ENCODE measurements at places on chromosomes 13 and 19.

GRCh38 chr19:56829596-56829995 is 10.9 kb downstream of the PEG3 start:
- H3K4me1 ChIP-seq: peaks cover 13% of the 10 kb centered on the region
- H3K27me3 ChIP-seq: no peaks in the 10 kb centered on the region
- no peaks in the 10 kb centered on the region for H3K36me3 ChIP-seq
- H3K27ac ChIP-seq: no peak overlapping the region
- DNase-seq: no peak
- H3K4me3 ChIP-seq: no peak overlapping the region

GRCh38 chr19:49073514-49074378 is 1.2 kb upstream of the KCNA7 start:
- no peak for DNase-seq
- H3K4me3 ChIP-seq: no peak overlapping the region
- H3K4me1 ChIP-seq: peaks cover 4% of the 10 kb centered on the region
- no peak overlapping the region for H3K27ac ChIP-seq

- peak overlapping the region; percentile 71 for H3K27ac ChIP-seq
- peaks cover 3% of the 10 kb centered on the region for H3K36me3 ChIP-seq
- H3K27me3 ChIP-seq: no peaks in the 10 kb centered on the region
- no peak for DNase-seq
- no peak overlapping the region for H3K4me3 ChIP-seq
Measured at GRCh38 chr13:110528371-110528770, 33.2 kb downstream of the RAB20 start.

DNA sequence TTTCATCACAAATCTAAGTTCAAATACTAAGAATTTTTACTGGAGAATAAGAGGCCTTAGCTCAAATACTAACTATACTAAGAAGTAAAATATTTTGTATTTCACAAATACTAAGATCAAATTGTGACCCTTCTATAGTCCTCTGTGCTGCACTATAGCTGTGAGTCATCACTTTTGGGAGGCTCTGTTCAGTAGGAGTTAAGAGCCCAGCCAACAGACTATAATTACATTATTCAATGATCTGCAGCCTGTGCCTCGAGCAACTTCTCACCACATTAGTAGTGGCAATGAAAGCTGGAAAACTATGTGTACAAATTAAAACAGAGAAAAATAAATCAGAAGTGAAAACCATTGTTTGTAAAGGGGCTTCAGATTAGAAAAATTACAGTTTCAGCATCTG is 147.3 kb upstream of the GPC6 start:
- no peaks in the 10 kb centered on the region for H3K27me3 ChIP-seq
- H3K4me1 ChIP-seq: no peaks in the 10 kb centered on the region
- H3K27ac ChIP-seq: no peak overlapping the region

DNA sequence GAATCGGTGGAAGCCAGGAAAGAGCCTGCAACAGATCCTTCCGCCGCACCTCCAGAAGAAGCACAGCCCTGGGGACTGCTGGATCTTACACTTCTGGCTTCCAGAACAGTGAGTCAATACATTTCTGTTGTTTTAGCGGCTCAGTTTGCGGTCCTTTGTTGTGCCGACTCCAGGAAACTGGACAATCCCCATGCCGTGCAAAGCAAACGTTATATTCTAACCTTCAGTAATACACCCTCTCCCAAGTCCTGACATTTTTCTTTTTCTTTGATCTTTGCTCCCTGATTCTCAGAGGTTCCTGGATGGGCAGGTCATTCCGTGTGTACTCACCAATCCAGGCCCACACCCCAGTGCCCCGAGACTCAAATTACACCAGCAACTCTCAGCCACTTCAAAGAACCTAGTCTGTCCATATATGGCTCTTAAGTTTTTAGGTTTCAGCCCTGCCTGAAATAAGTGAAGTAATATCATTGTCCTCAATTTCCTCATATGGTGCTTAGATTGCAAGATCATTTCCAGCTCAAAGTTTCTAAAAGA is 387.1 kb upstream of the SGCG start:
- no peak for DNase-seq
- H3K4me3 ChIP-seq: no peak overlapping the region
- no peaks in the 10 kb centered on the region for H3K36me3 ChIP-seq
- H3K4me1 ChIP-seq: peaks cover 5% of the 10 kb centered on the region
- H3K27me3 ChIP-seq: no peaks in the 10 kb centered on the region

DNA sequence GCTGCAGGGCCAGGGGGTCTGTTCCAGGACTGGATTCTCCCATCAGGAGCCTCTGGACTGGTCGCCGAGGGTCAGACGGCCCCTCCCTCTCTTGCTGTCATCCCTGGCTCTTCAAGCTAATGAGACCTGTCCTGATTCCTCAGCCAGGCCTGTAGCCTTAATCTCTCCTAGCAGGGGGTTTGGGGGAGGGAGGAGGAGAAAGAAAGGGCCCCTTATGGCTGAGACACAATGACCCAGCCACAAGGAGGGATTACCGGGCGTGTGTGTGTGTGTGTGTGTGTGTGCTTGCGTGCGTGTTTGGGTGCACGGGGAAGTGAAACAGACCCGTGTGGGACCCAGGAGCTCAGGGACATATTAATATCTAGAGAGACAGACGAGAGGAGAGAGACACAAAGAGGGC is 1.9 kb upstream of the CRX start:
- H3K27ac ChIP-seq: no peak overlapping the region
- H3K4me3 ChIP-seq: no peak overlapping the region
- no peaks in the 10 kb centered on the region for H3K36me3 ChIP-seq
- no peaks in the 10 kb centered on the region for H3K4me1 ChIP-seq
- no peak for DNase-seq

DNA sequence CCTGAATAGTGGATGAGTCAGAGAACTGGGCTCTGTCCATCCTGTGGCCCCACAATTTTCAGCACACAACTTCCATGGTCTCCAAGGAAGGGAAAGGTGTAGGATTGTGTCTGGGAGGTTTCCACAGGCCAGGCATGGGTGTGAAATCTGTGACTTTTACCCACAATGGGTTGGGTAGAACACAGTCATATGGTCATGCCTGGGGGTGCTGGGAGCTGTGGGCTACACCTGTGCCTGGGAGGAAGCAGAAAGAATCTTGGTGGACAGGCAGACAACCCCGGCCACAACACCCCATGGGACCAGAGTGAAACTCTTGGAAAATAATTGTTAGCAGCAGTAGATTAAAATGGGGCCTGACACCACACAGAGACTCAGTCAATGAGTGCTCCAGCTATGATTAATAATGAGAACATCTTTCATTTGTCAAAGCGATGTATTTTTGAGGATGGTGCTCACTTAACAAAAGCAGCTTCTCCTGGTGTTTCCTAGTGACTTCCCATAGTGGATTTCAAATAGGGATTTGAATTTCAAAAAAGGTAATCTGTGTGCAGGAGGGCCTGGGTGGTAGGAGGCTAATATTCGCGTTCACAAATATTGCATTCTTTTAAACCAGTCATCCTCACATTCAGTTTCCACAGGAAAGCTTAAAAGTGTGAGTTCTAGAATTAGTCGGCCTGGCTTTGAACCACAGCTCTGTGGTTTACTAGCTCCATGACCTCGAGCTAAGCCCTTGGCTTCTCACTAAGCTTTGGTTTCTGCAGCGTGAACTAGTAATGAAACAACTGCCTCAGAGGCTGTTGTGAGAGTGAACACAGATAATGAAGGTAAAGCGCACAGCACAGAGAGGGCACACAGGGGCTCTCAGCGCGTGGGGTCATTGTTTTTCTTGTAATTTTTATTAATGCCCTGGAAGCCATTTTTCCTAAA is 89.3 kb upstream of the UQCRFS1 start:
- H3K27me3 ChIP-seq: no peaks in the 10 kb centered on the region
- no peaks in the 10 kb centered on the region for H3K4me1 ChIP-seq
- no peak overlapping the region for H3K4me3 ChIP-seq
- DNase-seq: no peak
- H3K27ac ChIP-seq: no peak overlapping the region
